ENCODE measurements at places on chromosomes 13 and 19. TPM values are rescaled to one million over a fixed set of nuclear protein-coding genes. Genes with fewer than 3 reads are reported as not detected.

GRCh38 chr13:19179916-19180315 is 1.7 kb downstream of the TUBA3C start:
- H3K27ac ChIP-seq = no peak overlapping the region
- no peak overlapping the region for H3K4me3 ChIP-seq
- no peaks in the 10 kb centered on the region for H3K27me3 ChIP-seq
- H3K36me3 ChIP-seq = no peaks in the 10 kb centered on the region
- no peak for DNase-seq

- H3K27ac ChIP-seq = peak overlapping the region; percentile 69
- peaks cover 8% of the 10 kb centered on the region for H3K27me3 ChIP-seq
- DNase-seq = no peak
- H3K36me3 ChIP-seq = peaks cover 4% of the 10 kb centered on the region
Measured at GRCh38 chr13:110312339-110313031, 5.4 kb downstream of the COL4A2 start.

Gene RABAC1
- 132 TPM for total RNA-seq

DNA sequence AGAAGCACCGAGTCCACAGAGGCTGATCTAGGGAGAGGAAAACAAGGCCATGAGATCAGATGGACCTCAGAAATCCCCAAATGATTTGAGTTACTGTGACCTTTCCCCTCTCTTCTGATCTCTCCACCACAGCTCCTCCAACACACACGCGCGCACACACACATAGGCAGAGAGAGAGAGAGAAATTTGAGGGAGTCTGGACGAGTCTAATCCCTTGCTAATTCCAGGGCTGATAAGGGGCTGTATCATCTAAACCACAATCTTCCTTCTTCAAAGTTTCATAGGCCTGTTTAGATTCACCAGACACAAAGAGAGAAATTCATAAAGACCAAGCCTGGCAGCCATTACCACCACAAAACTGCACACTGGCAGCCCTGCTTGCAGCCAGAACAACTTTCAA is 8.6 kb downstream of the ZFP82 start:
- H3K4me1 ChIP-seq = no peaks in the 10 kb centered on the region
- H3K27ac ChIP-seq = no peak overlapping the region
- no peaks in the 10 kb centered on the region for H3K27me3 ChIP-seq
- H3K36me3 ChIP-seq = peaks cover 38% of the 10 kb centered on the region

GRCh38 chr13:93777504-93777903 is 550.9 kb downstream of the GPC6 start:
- no peaks in the 10 kb centered on the region for H3K27me3 ChIP-seq
- H3K4me1 ChIP-seq = no peaks in the 10 kb centered on the region
- H3K36me3 ChIP-seq = no peaks in the 10 kb centered on the region
- no peak overlapping the region for H3K4me3 ChIP-seq
- no peak overlapping the region for H3K27ac ChIP-seq
- no peak for DNase-seq

Gene ZNF99
- total RNA-seq = 0.06 TPM

Gene IZUMO2
- total RNA-seq = not detected

Gene ZNF329
- total RNA-seq = 5.8 TPM

DNA sequence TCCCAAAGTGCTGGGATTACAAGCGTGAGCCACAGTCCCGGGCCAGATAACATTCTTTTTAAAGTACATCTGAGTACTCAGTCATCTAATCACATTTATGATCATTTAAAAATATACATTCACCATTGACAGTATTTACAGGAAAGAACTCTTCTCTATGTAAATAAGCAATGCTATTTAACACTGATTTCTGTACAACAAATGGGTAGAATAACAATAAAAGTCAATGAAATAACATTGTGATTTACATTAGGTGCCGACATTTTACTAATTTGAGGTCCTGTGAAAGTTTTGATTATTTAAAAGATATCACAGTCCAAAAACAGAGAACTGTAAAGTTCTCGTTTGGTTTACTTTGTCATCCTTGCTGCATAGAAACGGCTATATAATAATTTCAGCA is 1763.7 kb downstream of the SLITRK1 start:
- no peaks in the 10 kb centered on the region for H3K4me1 ChIP-seq
- H3K36me3 ChIP-seq = no peaks in the 10 kb centered on the region
- no peak for DNase-seq
- no peak overlapping the region for H3K27ac ChIP-seq
- H3K27me3 ChIP-seq = no peaks in the 10 kb centered on the region
- no peak overlapping the region for H3K4me3 ChIP-seq

Gene ZFP14
- 7.7 TPM for total RNA-seq

GRCh38 chr13:43669964-43670363 is 116.8 kb downstream of the ENOX1 start:
- no peak overlapping the region for H3K4me3 ChIP-seq
- H3K36me3 ChIP-seq = no peaks in the 10 kb centered on the region
- DNase-seq = no peak
- H3K4me1 ChIP-seq = peaks cover under 1% of the 10 kb centered on the region
- no peaks in the 10 kb centered on the region for H3K27me3 ChIP-seq
- no peak overlapping the region for H3K27ac ChIP-seq

- no peak overlapping the region for H3K27ac ChIP-seq
- H3K27me3 ChIP-seq = no peaks in the 10 kb centered on the region
- DNase-seq = no peak
- no peaks in the 10 kb centered on the region for H3K4me1 ChIP-seq
- H3K36me3 ChIP-seq = no peaks in the 10 kb centered on the region
- H3K4me3 ChIP-seq = no peak overlapping the region
Measured at GRCh38 chr13:91988331-91988730, 589.9 kb downstream of the GPC5 start.

Gene TEX101
- total RNA-seq = not detected

- no peaks in the 10 kb centered on the region for H3K36me3 ChIP-seq
- no peak overlapping the region for H3K4me3 ChIP-seq
- H3K4me1 ChIP-seq = no peaks in the 10 kb centered on the region
- DNase-seq = no peak
Measured at GRCh38 chr13:91056746-91057145, 290.7 kb upstream of the MIR17HG start.

- no peak for DNase-seq
- no peaks in the 10 kb centered on the region for H3K27me3 ChIP-seq
- H3K36me3 ChIP-seq = no peaks in the 10 kb centered on the region
- H3K27ac ChIP-seq = no peak overlapping the region
Measured at GRCh38 chr19:35774274-35775045, 904 bp upstream of the ARHGAP33 start.

DNA sequence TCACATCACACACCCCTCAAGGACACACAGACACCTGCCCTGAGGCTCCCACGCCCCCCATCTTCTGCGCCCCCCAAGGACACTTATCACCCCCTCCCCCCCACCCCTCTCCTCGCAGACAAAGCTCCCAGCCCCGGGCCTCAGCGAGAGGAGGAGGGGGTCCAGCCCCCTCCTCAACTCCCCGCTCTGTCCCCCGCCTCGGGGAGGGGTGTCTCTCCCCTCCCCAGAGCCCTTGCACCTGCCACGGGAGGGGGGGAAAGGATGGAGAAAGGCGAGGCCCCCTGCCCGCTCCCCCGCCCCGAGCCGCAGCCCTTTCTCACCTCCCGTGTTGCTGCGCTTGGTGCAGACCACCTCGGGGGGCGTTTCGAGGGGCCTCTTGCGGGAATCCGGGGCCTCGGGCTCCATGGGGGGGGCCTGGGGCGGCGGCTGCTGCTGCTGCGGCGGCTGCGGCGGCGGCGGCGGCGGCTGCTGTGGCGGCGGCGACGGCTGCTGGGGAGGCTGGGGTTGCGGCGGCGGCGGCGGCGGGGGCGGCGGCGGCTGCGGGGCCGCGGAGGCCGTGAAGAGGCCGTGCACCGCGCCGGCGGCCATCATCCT is 621 bp downstream of the NOVA2 start:
- peaks cover 22% of the 10 kb centered on the region for H3K4me1 ChIP-seq
- DNase-seq = no peak
- peak overlapping the region; percentile 52 for H3K4me3 ChIP-seq
- H3K27me3 ChIP-seq = peaks cover 67% of the 10 kb centered on the region
- H3K27ac ChIP-seq = peak overlapping the region; percentile 51

Gene AMH
- 1.9 TPM for total RNA-seq

DNA sequence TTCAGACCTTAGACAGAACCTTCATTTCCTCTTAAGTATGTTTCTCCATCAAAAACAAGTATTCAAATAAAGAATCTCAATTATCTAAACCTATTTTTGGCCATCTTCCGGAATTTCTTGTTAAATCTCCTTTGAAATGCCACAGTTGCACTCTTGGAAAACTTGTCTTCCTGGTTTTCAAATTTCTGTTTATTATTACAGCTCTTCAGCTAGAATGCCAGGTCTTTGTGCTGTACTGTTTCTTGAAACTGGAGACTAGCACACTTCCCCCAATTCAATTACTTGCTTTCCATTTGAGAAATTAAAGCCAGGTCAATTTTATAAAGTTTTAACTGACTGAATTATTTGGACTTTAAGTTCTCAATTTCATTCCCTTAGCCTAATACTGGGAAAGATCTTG is 10.2 kb downstream of the KCNRG start:
- H3K4me1 ChIP-seq = peaks cover 5% of the 10 kb centered on the region
- H3K27me3 ChIP-seq = no peaks in the 10 kb centered on the region
- no peak overlapping the region for H3K4me3 ChIP-seq
- no peak for DNase-seq

- no peaks in the 10 kb centered on the region for H3K27me3 ChIP-seq
- no peaks in the 10 kb centered on the region for H3K4me1 ChIP-seq
- H3K27ac ChIP-seq = no peak overlapping the region
- DNase-seq = no peak
- H3K36me3 ChIP-seq = no peaks in the 10 kb centered on the region
- H3K4me3 ChIP-seq = no peak overlapping the region
Measured at GRCh38 chr13:47372751-47373150, 475.9 kb upstream of the HTR2A start.

Gene USHBP1
- 8.2 TPM for total RNA-seq

DNA sequence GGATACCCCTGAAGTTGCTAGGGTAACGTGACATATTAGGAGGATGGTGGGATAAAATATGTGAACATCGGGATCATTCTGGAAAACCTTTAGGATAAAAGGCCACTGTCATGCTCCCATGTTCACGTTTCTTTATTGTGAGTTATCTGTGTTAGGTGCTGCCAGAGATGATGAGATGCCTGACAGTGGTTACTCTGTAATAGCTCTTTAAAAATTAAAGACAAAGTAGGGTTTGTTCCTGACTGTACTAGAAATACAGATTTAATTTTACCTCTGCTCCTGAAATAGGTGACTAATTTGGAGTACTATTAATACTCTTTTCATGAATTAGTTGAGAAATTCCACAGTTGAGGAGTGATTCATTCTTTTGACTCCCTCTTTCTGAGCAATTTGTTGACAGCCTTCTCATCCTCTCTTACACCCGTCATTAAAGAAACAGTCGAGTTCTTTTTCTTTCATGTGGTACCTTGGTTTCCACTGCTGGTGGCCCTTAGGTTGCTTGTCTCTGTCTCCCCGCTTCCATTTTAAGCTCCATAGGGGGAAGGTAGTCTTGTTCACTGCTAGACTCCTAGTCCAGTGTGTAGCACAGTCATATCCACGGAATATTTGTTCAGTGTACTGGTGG is 28.4 kb downstream of the SAE1 start:
- peaks cover 57% of the 10 kb centered on the region for H3K4me1 ChIP-seq
- H3K27ac ChIP-seq = peak overlapping the region; percentile 77
- DNase-seq = no peak
- no peak overlapping the region for H3K4me3 ChIP-seq

Gene CLEC17A
- not detected for total RNA-seq

GRCh38 chr19:36771261-36772231 is 1.1 kb downstream of the ZNF850 start:
- DNase-seq = peak; percentile 56
- H3K27me3 ChIP-seq = no peaks in the 10 kb centered on the region
- peaks cover 19% of the 10 kb centered on the region for H3K4me1 ChIP-seq
- no peaks in the 10 kb centered on the region for H3K36me3 ChIP-seq
- H3K4me3 ChIP-seq = peak overlapping the region; percentile 84

Gene CEACAM8
- 0.53 TPM for total RNA-seq

All from lower lobe of right lung (tissue), 2 donors.